Hippocampal formation (tissue), 2 donors: ENCODE measurements at places on chromosomes 12 and 14.

GRCh38 chr12:111870706-111871105 is 28.7 kb downstream of the MAPKAPK5 start:
- DNase-seq, result no peak

- DNase-seq, result no peak
Measured at GRCh38 chr12:89960011-89960507, 251.4 kb upstream of the ATP2B1 start.

- no peak for DNase-seq
Measured at GRCh38 chr12:84135586-84136279, 776.9 kb downstream of the SLC6A15 start.

DNA sequence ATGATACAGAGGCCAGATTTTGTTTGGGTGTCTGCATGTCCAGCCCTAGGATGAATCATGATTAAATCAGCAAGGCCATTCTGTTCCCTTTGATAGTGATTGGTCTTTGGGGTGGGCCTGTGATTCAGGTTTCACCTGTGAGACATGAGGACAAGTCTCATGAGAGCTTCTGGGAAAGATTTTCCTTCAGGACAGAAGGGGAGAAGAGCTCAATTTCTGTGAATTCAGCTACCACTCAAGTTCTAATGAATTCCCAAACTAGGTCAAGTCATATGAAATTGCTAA is 73.4 kb downstream of the ZNF664 start:
- no peak for DNase-seq

- no peak for DNase-seq
Measured at GRCh38 chr12:1182069-1182468, 191.0 kb downstream of the ERC1 start.

DNA sequence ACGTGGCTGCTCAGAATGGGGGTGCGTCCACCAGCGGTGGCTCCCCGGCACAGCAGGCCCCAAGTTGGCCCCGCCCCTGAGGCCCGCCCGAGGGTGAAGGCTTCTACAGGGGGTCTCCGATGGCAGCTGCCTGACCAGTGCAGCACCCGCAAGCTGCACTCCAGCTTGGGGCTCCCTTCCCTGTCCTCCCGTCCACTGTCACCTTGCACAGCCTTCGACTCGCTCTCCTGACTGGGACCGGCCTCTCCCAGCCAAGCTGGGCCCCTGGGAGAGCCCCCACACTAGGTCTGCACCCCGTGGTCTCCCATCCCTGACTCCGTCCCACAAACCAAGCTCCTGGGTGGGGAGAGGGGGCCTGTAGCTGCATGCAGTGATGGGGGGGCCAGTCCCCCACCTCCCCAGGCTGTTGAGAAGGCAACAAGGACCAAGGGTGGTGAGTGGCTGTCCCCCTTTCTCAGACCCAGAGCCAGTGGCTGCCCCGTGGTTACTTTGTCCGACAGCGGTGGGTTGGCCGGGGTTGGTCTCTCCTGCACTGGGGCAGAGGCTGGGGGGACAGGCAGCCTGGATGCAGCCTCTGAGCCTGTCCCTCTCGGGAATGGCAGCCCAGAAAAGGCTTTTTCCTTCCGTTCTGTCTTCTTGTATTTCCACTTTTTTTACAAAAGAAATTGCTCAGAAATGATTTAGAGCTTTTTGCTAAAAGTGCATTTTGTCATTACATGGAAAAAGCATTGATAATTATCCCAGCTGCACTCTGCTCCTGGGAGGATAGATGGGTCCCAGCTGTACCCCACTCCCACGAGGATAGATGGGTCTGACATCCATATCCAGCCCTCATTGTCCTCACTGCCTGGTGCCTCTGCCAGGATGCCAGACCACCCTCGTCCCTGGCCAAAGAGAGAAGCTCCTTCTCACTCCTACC is 217.0 kb downstream of the KIF26A start:
- no peak for DNase-seq

- DNase-seq, result no peak
Measured at GRCh38 chr12:47944685-47945340, 18.6 kb upstream of the TMEM106C start.

DNA sequence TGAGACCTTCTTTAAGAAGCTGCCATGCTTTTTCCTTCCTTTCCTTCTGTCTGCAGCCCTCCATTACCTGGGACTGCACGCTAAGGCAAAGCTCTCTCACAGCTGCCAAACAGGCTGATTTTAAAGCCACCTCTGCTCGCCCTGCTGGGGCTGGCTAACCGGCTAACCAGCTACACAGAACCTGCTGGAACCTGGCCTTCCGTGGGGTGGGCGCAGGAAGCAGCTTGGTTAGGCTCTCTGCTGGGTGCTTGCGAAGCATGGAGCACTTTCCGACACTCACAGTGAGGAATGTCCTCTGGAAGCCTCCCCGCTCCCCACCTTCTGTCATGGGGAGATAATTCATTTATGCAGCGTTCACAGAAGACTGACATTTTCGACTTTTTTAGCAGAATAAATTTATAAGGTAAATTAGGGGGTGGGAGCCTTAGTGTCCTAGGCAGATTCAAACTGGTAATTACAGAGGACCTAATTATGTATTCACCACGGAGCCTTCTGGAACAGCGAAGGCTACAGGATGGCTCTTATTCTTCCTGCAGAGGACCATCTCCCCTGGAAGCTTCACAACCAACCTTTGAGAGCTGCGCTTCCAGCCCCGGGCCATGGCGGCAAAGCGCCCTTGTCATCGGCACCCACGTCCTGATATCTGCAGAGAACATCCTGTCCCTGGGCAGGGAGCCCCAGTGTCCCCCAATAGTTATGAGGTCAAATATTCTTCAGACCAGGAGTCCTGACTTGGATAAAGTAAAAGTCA is 12.4 kb upstream of the BCL11B start:
- no peak for DNase-seq

DNA sequence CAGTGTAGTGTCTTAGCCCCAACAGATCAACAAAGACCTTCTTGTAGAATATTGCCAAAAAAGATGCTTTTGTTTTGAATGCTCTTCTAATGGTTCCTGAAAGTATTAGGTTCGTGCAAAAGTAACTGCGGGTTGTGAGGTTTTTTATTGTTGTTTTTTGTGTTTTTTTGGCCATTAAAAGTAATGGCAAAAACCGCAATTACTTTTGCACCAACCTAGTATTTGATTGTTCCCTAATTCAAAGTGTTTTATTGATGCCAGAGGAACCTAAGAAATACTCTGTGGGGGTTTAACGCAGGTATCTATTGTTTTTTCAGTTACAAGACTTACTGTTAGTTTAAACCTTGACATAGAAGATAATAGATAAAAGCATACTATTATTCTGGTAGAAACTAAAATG is 150.8 kb upstream of the DAAM1 start:
- no peak for DNase-seq

- DNase-seq, result no peak
Measured at GRCh38 chr12:24697769-24698168, 251.1 kb downstream of the BCAT1 start.

DNA sequence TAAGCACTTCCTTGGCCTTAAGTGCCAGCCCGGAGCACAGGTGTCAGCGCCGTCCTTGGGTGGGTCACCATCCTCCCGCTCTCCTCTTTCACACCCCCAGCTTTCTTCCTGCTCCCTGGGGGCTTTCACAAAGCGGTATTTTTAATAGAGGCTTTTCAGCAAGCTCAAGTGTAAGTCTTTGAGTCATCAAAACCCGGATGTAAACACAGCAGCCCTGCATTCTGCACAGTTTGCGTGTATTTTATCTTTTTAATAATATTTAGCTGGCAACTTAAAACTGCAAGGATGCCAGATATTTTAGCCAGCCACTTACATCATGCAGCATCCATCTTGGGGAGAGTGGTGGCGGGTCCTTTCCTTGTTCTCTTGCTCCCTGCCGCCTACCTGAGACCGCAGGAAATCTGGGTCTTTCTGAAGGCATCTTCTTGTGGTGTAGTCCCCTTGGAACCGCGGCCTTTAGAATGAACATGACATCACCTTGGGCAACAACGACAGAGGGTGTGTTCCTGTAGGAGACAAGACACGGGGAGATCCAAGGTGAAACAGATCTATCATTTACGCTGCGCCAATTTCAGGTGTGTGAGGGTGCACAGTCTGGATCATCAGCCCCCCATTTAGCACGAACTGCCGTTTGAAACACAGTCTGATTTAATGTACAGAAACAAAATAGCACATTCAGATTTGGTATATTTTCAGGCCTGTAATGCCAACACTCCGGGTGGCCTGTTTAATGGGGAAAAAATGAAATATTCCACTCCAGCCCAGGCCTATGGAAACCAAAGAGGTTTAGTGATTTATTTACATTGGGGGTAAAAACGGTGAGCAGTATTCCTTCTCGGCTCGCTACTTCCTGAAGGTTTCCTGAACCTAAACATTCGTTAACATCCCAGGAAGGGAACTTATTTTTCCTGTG is 12.5 kb upstream of the IRF2BPL start:
- DNase-seq, result no peak

DNA sequence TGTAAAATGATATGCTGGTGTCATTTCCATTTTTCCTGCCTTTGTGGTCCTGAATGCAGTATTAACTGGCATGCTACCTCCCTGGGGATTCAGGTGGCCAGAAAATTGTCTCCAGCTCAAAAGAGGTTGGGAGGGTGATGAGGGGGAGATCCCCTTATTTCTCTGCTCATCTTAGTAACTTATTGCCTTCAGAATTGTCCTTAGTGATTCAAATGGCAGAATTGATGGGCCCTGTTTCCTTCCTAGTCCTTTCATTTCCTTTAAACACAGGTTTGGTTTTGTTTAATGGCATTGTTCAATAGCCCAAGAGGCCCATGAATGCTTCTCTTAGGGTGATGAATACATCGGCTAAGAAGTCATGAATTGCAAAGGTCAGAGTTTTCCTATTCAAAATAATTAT is 207.0 kb downstream of the SLC41A2 start:
- no peak for DNase-seq
